Stimulated activated CD4-positive, alpha-beta T cell treated with anti-CD3 and anti-CD28 coated beads, Interleukin-4, amount 100 ng/mL, for 48 hours (primary cell): ENCODE measurements at places on chromosomes 1 and 21.

- no peak for DNase-seq
Observed at GRCh38 chr1:214720561-214720960, 117.6 kb downstream of the CENPF start.

DNA sequence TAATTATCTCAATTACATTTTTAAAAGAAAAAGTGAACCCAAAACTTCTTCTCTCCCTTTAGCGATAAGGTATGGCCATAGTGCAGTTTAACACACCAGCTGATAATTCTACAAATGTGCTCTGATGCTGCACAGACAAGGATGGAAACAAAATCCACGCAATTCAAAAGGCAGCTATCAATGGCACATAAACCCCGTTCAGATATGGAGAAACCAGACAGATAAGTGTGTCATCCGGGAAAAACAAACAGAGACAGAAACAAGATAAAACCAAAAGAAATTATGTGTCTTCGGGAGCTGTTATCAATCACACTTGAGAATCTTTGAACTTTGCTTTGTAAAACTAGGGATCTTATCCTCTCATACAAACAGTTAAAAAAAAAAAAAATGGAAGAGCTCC lies 73.6 kb downstream of the SIPA1L2 start:
- no peak for DNase-seq

- no peak for DNase-seq
Observed at GRCh38 chr1:221801773-221802516, 60.1 kb upstream of the DUSP10 start.

GRCh38 chr21:34348890-34349519 lies 14.8 kb upstream of the KCNE2 start:
- no peak for DNase-seq

- no peak for DNase-seq
Observed at GRCh38 chr1:64681043-64681442, 63.8 kb upstream of the RAVER2 start.

DNA sequence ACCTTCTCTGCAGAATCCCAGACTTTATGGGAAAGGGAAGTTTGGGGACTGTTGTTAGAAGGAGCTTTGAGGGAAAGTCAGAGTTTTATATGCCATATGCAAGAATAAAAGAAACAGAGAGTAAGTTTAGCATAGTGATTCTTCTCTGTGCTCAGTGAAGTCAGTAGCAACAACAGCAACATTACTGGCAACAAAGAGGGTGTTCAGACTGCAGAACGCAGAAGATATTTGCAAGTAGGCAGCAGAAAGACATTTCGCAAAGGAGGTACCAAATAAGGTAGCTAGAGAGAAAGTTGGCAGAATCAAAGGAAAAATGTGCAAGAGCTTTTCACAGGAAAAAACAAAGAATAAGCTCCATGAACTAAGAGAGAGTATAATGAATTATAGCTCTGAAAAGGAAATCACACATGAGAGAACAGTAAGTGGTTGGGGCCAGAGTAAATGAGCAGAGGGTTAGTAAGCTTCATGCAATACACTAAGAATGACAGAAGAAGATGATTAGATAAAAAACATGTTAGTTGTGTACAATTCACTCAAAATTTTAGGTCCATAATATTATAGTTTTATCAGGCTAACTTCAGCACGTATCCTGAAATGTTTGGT lies 98.1 kb downstream of the NEGR1 start:
- DNase-seq = no peak
